SK-MEL-5 (cell line): ENCODE measurements at places on chromosomes 1 and 21.

GRCh38 chr1:111665497-111665896 lies 45.9 kb downstream of the RAP1A start:
- DNase-seq, result no peak

- no peak for DNase-seq
Measured at GRCh38 chr1:17617787-17618557, 78.5 kb downstream of the ARHGEF10L start.

DNA sequence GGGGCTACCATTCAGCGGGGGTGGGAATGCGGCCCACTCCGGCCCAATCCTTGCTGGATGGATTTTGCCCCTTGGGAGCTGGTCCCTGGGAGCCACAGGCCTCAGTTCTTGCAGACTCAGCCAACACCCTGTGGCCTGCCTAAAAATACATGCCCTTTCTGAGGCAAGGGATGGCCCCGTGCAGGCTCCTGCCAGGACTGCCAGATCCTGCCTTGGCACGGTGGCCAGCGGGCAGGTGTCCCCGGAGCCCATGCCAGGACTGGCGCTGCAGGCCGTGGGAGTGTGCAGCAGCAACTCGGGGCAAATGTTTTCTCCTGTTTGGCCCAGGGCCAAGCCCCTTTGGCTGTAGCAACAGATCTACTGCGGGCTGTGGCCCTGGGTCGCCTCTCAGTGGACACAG lies 1.6 kb upstream of the PANK4 start:
- no peak for DNase-seq

DNA sequence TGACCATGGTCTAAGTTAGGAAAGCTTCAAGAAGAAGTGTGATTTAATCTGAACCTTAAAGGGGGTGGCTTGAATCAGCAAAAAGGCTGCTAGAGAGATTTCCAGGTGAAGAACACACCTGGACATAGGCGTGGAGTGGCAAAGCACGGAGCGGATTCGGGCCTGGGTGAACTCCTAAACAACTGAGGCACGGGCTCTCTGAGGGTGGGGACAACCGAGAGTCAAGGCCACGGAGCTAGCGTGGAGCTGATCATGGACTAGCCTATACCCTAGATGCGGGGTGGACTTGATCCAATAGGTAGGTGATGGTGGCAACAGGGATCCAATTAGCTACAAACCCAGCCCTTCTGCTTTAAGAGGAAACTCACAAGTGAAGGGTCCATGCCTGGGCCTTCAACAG lies 27.8 kb downstream of the SYT2 start:
- DNase-seq, result no peak
